OCI-M1 (cell line): ENCODE measurements at places on chromosomes 4 and X.

DNA sequence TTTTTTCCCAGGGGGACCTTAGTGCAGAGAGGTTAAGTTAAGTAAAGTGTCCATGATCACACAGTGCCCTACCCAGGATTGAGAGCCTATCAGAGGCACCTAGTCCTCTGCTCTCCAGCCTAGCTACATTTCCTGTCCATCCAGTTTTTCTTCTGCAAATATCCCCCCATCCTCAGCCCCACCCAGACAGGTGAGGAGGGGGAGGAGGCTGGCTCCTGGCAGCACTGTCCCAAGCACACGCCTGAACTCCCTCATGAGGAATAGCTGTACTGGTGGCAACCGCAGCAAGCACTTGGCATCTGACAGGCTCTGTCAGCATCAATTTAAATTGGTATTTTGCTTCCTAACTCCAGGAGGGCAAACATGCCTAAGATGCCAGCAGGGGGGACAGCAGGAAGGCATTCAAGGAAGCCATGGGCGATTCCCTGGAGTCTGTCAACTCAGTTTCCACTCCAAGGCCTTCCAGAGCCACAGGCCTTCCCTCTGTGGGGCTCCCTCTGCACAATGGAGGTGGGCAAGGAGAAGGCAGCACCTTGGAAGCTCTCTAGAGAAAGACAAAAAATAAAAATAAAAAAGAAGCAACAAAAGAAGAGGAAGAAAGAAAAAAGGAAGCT, 6.4 kb upstream of the FRMPD3 start:
- DNase-seq = no peak

DNA sequence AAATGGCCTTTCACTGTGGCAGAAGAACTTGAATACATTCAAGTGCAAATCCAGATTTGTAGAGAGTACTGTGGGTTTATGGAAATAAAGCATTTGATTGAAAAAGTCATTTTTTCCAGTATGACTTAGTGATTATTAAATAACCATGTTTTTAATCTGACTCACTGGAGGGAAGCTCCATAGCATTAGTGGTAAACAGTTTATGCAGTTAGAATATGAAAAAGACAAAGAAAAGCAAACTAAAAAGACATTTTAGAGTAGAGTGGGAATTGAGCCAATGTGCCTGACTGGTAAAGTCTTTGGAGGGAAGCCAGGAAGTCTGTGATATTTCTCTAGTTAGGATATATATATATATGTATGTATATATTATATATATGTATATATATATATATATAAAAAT, 53.4 kb downstream of the FAT4 start:
- no peak for DNase-seq

GRCh38 chr4:117577686-117578311, 456.5 kb upstream of the NDST3 start:
- DNase-seq = no peak

DNA sequence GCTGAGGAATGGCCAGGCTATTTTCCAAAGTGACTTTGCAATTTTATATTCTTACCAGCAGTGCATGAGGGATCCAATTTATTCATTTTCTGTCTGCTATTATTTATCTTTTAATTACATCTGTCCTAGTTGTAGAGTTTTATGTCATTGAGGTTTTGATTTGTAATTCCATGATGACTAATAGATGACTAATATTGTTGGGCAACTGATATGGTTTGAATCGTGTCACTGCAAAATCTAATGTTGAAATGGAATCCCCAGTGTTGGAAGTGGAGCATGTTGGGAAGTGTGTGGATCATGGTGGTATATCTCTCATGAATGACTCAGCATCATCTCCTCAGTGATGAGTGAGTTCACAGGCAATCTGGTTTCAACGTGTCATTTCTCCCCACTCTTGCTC, 201.5 kb downstream of the TBX22 start:
- DNase-seq = peak; percentile 19

- no peak for DNase-seq
Observed at GRCh38 chrX:8278557-8278956, 107.5 kb upstream of the VCX2 start.
